Calu3 (cell line): ENCODE measurements at places on chromosomes 3 and 15. TPM values are rescaled to one million over a fixed set of nuclear protein-coding genes. Genes with fewer than 3 reads are reported as not detected.

DNA sequence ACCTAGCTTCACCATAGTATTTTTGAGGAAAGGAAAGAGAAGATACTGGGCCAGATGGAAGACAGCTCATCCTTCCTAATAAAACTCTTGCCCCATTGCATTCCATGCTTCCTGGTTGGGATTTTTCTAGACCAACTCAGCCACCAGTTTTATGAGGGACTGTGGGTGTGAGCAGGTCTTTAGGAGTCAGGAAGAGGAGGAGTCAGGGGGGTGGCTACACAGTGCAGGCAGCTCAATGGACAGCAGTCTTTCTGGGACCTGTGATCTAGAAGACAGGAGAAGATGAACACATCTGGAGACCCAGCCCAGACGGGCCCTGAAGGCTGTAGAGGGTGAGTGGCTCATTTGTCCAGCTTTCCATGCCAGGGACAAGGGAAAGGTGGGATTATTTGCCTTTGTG, at the start of gene NOX5:
NOX5 (plus strand) TSS at position 242 of the 400 bp plus-strand sequence; CDS start at position 283, 41 bp downstream.
- DNase-seq: no peak

GRCh38 chr15:78343276-78344060, 3.3 kb downstream of the CRABP1 start:
- no peak for DNase-seq

DNA sequence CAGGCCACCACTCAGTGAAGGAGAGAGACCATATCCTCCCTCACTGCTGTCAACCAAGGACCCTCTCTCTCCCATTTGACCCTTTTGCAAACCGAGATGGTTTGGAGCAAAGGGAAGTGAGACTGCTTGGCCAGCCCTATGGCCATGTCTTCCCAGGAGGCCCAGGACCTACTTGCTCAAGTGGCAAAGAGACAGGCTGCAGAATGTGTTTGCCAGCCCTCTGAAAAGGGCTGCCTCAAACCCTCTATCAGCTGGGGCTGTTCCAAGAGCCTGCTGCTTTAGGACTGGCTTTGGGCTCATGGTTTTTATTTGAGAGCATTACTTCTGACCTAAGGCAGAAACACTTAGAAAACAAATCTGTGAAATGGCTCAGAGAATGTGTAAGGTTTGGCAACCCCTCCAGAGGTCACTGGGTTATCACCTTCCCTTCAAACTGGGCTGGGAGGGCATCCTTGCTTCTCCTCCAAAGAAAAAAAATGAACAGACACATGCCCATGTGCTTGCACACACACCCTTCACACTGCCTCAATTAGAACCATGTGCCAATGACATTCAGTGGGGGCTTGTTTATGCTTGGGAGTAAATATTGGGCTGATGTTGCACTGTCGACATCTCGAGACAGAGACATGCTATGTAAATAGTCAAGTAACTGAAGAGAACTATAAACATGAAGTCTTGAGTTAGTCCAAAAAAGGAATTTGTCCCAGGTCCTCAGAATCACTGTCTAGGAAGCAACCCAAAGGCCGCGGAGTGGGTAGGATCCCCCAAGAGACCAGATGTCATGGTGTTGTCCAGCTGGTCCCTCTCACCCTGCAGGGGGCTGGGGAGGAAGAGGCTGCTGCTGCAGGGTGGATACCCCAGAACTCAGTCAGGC, 49.8 kb upstream of the CTDSPL start:
- no peak for DNase-seq

The GP9 gene
- not detected in 2 replicates for total RNA-seq

The RGMA gene
- total RNA-seq: 0.73 and 0.78 TPM in 2 replicates

The TTLL13 gene
- 0.29 and 0.71 TPM in 2 replicates for total RNA-seq

The DUOXA2 gene
- 0.34 TPM in 1 of 2 replicates, not detected in the other for total RNA-seq
